ENCODE measurements at places on chromosomes 16 and 17.

GRCh38 chr16:85463672-85464382 lies 149.3 kb upstream of the GSE1 start:
- DNase-seq = no peak

- DNase-seq = no peak
Observed at GRCh38 chr17:5877948-5878347, 192.2 kb upstream of the WSCD1 start.

GRCh38 chr17:6347776-6348175 lies 87.1 kb downstream of the AIPL1 start:
- DNase-seq = no peak

DNA sequence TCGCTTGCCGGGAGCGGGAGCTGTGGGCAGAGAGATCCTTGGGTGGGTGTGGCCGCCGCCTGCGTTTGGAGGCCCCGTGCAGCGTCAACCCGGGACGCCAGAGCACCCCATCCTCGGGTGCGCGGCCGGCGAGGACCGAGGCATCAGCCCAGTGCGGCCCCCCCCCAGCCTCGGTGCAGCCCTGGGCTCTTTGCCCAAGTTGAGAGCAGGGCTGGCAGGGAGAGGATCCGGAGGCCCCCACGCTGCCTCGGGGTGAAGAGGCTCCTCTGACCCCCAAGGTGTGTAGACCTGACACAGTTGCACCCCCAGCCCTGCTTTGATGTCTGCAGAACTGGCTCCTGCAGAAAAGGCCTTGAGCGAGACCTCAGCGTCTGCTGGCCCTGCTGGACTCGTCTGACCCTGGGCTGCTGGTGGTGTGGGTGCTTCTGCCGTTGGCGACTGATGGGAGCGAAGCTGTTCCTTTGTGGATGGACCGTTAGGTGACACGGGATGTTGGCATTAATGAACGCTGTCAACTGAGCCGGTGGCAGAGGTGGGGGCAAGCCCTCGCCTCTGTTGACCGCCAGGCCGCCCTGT lies 8.0 kb downstream of the CACNA1H start:
- DNase-seq = no peak

DNA sequence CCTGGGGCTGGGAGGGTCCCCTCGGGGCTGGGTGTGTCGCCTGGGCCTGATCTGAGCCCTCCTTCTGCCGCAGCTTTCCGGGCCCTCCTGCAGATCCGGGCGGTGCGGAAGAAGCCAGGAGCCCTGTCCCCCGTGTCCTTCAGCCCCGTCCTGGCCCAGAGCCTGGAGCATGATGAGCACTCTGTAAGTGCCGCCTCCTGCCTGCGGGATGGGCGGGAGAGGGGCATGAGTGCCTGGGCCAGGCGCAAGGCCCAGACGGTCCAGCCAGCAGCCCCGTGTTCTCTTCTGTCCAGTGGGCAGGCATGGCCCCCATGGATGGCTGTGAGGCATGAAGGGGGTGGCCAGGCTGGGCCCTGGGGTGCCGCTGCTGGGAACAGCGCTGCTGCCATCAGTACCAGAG lies 16.0 kb upstream of the NUDT16L1 start:
- DNase-seq = no peak

- no peak for DNase-seq
Observed at GRCh38 chr17:65297384-65297783, 160.2 kb downstream of the RGS9 start.

DNA sequence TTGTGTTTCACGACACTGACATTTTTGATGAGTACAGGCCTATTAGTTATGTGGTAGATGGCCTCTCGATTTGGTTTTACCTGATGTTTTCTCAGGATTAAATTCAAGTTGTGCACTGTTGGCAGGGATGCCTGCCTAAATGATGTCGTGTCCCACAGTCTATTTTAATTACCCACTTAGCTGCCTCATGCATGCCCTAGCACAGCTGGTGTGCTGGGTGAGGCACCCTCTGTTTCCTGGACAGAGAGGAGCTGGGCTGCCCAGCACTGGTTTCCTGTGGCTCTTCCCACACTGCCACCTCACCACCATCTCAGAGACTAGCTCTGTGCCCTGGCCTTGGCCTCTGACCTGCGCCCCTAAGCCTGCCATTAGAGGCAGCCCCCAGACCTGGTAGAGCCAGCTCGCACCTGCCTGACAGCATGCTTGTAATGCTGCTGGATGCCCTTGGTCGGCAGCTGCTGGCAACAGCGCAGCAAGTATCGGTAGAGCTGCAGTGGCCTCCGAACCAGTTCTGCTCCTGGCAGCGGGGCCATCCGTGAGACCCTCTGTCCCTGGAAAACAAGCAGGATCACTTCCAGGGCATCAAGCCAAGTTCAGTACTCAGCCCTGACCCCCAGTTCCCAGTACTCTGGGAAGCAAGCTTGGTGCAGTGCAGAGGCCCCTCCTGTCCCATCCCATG lies 10.9 kb downstream of the LYRM9 start:
- no peak for DNase-seq

GRCh38 chr16:74201576-74201975 lies 95.0 kb upstream of the PSMD7 start:
- no peak for DNase-seq

DNA sequence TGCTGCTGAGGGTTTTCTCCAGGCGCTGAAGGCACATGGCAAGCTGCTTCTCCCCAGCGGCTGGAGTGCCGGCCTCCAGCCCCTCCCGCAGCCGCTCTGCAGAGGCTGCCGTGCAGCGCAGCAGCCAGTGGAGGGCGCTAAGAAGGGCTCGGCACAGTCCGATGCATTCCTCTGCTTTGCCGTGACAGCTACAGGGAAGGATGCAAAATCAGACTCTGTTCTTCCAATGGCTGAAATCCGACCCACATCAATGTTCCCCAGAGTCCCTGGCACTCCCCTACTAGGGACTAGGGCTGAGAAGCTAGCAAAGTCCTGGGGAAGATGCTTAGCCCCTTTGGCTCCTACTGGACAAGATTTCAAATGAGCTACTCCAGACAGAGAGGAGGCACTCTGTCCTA lies 19.0 kb downstream of the MED24 start:
- no peak for DNase-seq

DNA sequence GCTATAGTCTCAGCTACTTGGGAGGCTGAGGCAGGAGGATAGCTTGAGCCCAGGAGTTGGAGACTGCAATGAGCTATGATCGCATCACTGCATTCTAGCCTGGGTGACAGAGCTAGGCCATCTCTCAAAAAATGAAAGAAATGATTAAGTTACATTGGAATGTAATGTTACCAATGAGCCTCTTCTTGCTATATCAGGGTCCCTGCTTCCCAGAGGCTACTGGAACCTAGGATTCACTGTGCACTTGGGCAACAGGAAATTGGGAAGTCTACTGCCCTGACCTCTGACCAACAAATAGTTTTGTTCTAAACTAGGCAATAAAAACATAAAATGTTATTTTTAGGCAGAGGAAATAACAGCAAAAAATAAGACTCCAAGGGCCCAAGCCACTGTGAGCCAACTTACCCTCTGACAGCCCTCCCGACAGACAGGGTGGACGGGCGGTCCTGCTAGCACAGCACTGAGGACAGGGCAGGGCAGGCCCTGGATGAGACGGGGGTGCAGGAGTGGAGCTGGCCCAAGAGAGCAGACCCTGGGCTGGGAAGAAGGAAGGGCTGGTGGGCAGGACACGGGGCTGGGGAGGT lies 27.5 kb downstream of the NSMCE1 start:
- DNase-seq = no peak

DNA sequence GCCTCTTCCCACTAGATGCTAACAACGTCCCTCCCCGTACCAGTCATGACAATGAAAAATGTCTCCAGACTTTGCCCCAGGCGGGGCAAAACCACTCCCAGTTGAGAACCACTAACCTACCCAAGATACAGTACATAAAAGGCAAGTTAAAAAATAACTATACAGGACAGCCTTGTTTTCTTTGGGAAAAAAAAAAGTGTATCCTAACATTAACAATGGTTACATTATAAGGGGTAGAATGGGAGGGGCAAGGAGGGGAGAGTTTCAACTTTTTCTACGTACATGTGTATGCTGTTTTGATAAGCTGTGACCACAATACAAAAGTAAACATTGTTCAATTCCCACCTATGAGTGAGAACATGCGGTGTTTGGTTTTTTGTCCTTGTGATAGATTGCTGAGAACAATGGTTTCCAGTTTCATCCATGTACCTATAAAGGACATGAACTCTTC lies 94.9 kb downstream of the TOX3 start:
- no peak for DNase-seq

DNA sequence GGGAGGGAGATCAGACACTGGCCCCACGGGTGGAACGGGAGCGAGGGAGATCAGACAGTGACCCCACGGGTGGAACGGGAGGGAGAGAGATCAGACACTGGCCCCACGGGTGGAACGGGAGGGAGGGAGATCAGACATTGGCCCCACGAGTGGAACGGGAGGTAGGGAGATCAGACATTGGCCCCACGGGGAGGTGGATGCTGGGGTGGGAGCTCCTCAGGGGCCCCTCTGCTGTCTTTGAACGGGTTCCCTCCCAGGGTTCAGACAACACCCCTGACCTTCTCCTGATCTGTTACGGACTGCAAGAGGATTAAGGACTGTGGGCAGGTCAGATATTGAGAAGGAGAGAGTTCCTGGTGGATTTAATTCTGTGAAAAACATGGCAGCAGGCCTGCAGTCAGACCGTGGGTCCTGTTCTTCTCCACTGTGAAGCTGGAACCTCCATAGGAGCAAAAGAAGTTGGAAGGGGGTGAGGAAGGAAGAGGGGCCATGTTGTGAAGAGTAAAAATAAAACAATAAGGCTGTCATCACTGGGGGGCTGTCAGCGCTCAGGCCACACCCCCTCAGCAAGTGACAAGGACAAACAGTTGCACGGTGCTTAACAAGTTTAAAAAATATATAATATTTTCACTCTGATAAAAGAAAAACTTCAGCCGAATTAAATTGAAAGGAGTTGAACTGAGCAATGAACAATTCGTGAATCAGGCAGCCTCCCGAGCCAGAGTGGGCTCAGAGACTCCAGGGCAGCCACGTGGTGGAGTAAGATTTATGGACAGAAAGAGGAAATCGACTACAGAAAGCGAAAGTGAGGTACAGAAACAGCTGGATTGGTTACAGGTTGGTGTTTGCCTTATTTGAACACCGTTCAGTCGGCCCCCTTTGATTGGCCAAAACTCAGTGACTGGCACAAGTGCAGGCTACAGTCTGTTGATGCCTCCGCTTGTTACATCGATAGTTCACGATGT lies 348.7 kb upstream of the TNRC6C start:
- peak; percentile 80 for DNase-seq

- no peak for DNase-seq
Observed at GRCh38 chr17:29709866-29710519, 87.3 kb upstream of the CORO6 start.

- no peak for DNase-seq
Observed at GRCh38 chr17:46118964-46119363, 74.3 kb downstream of the KANSL1 start.

DNA sequence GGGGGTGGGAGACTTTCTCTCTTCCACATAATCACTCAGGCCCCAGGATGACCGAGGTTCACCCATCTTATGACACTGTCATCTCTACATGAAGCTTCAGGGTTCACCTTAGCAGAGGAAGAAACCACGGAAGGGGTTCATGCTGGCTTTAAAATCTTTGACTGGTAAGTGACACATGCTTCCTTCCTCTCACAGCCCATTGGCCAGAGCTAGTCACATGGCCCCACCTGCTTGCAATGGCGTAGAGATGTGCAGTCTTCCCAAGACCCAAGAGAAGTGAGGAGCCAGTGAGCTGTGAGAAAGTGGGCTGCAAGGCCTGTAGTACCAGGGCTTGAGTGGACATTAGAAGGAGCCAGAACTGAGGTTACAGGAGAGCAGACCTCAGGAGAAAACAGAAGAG lies 180.3 kb downstream of the AXIN2 start:
- no peak for DNase-seq

DNA sequence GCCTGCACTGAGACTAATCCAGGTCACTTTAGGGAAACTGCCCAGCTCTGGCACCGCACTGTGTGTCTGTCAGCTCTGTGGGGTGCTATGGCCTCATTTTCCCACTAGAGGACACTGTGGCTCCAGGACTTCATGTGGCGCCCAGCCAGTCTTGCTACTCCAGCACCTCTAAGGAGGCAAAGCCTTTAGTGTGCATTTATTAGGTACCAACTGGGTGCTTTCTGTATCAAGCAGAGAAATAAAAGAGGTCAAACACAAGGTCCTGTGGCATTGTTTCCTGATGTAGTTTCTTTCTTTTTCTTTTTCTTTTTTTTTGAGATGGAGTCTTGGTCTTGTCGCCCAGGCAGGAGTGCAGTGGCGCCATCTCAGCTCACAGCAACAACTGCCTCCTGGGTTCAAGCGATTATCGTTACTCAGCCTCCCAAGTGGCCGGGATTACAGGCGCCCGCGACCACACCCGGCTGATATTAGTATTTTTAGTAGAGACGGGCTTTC lies 12.5 kb upstream of the RHBDL3 start:
- peak; percentile 67 for DNase-seq

GRCh38 chr17:70318051-70318450 lies 148.7 kb downstream of the KCNJ2 start:
- no peak for DNase-seq

- DNase-seq = no peak
Observed at GRCh38 chr17:65638221-65638975, 77.0 kb upstream of the AXIN2 start.

- DNase-seq = no peak
Observed at GRCh38 chr16:1089822-1090619, 6.0 kb downstream of the C1QTNF8 start.

- no peak for DNase-seq
Observed at GRCh38 chr17:73947281-73947965, 256.1 kb upstream of the RPL38 start.

Data from CD4-positive, alpha-beta T cell treated with Interleukin-21 for 1 hour (primary cell).